ENCODE measurements at places on chromosomes 2 and 18.

- DNase-seq: no peak
These were observed 91.4 kb downstream of the ALPK2 start for GRCh38 chr18:58537272-58538038.

- no peak for DNase-seq
These were observed 4.5 kb downstream of the HES6 start for GRCh38 chr2:238235331-238235732.

GRCh38 chr2:168152902-168153530, 94.4 kb downstream of the STK39 start:
- no peak for DNase-seq

DNA sequence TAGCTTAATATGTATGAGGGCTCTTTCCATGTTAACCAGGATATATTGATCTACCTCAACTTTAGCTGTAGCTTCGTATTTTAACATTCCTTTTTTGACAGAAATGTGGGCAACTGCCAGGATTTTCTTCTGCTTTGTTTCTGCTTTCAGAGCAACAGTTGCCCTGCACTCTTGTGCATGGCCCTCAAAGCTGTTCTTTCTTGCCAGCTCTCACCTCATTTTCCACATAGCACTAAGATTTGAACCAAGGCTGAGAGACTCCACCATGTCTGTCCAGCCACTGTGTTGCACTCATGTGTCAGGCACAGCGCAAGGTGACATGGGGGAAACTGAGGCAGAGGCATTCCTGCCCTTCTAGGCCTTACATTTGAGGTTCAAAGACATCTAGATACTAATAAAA, 422.8 kb upstream of the RAB12 start:
- DNase-seq: no peak

GRCh38 chr2:156331572-156332283, 793 bp downstream of the NR4A2 start:
- DNase-seq: peak; percentile 97

GRCh38 chr2:127619203-127619590, 26.8 kb upstream of the GPR17 start:
- DNase-seq: no peak

Measured in Kasumi-1 (cell line).